ENCODE measurements at places on chromosomes 4 and X. TPM values are rescaled to one million over a fixed set of nuclear protein-coding genes. Genes with fewer than 3 reads are reported as not detected.
A peak's percentile ranks its signal among the peaks of the same experiment; 100 is the strongest.

Gene PCDH10
- 0.51 TPM for total RNA-seq

Gene CFAP47
- total RNA-seq, result not detected

Gene CCKAR
- 0.61 TPM for total RNA-seq

Gene KLHL15
- 27.2 TPM for total RNA-seq

Gene ELMOD2
- total RNA-seq, result 26.9 TPM

Gene IL2
- not detected for total RNA-seq

- H3K4me1 ChIP-seq, result no peaks in the 10 kb centered on the region
- peak within 1 kb of the TSS; percentile 67 for H3K4me3 ChIP-seq
- H3K36me3 ChIP-seq, result no peaks in the 10 kb centered on the region
- no peaks in the 10 kb centered on the region for H3K27me3 ChIP-seq
- peak; percentile 84 for DNase-seq
These were observed at the start of gene LDOC1 for GRCh38 chrX:141176586-141177451. LDOC1 (minus strand) TSS chrX:141177129; CDS start chrX:141177021, 108 bp downstream.

DNA sequence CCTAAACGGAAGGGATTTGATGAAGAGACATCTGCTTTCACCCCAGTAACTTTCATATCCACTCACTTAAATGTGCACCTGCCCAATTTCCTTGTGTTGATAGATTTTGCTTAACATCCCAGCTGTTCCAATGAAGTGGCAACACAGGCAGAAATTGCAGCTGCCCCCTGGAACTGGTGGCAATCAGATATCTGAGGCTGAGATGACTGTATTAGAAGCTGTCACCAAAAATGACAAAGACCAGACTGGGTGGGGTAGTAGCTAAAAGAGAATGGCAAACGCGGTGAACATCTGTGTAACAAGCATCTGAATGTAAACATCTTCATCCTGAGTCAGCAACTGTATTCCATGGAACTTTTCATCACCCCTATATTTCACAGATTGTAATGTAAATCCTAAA lies 17.1 kb downstream of the GABRA2 start:
- H3K27ac ChIP-seq, result no peak overlapping the region
- H3K36me3 ChIP-seq, result no peaks in the 10 kb centered on the region
- no peak overlapping the region for H3K4me3 ChIP-seq
- DNase-seq, result no peak

DNA sequence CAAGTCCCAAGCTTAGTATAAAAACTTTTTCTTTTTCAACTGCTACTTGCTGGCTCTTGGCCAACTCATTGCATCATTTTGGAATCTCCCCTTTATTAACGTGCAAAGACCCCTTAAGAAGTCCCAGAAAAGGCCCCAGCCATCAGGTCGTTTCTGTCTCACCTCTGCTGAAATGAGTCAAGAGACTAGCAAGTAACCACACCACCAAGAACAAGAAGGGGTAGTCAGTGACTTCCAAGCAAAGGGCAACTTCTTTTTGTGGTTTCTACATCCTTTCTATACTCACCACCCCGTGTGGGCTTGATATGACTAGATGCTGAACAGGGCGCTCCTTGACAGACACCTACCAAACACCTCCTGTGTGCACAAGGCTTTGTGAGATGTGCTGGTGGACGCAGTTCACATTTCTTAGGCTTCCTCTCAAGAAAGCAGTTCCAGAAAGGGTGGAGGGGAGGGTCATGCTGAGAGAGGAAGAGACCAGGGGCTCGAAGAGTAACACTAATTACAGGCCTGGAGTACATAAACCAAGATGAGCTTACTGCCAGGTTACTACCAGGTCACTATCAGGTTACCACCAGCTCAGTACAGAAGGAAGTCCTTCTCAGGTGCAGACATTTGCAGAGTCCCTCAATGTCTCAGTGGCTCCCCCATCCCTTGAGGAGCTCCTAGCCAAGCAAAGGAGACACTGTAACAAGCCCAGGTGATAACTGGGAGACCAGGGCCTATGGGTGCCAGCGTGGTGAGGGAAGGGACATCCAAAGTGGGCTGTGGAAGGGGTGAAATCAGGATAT lies 19.3 kb downstream of the JAKMIP1 start:
- peaks cover 4% of the 10 kb centered on the region for H3K4me1 ChIP-seq
- no peaks in the 10 kb centered on the region for H3K36me3 ChIP-seq
- H3K27me3 ChIP-seq, result no peaks in the 10 kb centered on the region
- no peak for DNase-seq
- H3K4me3 ChIP-seq, result no peak overlapping the region

GRCh38 chrX:105972690-105973386 lies 65.7 kb downstream of the SERPINA7 start:
- H3K36me3 ChIP-seq, result no peaks in the 10 kb centered on the region
- H3K4me1 ChIP-seq, result no peaks in the 10 kb centered on the region

- H3K27me3 ChIP-seq, result no peaks in the 10 kb centered on the region
- peaks cover 30% of the 10 kb centered on the region for H3K4me1 ChIP-seq
- peak; percentile 33 for DNase-seq
These were observed 163.4 kb downstream of the BANK1 start for GRCh38 chr4:101953949-101954348.

DNA sequence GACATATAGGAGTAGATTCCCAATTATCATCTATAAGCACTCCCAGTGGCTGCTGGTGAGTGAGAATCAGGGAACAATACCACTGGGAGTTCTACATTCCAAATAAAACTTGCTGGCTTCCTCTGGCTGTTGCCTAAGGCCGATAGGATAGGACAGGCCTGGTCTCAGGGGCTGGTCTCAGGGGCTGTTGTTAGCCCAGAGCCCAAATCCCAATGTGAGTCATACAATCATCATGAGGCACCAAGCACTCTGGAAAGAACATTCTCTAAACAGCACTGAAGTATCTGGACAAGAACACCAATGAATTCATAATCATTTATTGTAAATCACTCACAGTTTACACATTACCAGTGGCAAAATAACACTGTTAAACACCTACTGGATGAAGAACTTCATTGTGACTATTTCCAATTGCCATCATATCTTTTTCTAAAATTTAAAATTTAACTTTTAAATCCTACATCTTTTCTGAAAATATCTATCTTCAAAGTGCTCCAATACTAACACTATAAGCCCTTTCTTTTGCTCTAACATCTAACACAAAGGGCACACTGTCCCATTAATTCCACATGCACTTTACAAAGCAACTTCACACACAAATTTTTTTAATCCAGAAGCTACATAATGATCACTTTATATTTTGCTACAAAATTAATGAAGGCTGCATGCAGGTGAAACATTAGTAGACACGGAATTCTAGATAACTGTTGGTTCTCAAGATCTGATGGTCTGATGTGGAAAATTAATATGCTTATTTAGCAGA lies 67.6 kb upstream of the TMEM150C start:
- no peak overlapping the region for H3K4me3 ChIP-seq
- no peaks in the 10 kb centered on the region for H3K36me3 ChIP-seq
- no peak for DNase-seq
- no peak overlapping the region for H3K27ac ChIP-seq

GRCh38 chr4:105541420-105541819 lies 11.0 kb upstream of the ARHGEF38 start:
- H3K36me3 ChIP-seq, result no peaks in the 10 kb centered on the region
- no peak overlapping the region for H3K27ac ChIP-seq
- no peaks in the 10 kb centered on the region for H3K4me1 ChIP-seq
- H3K4me3 ChIP-seq, result no peak overlapping the region
- no peaks in the 10 kb centered on the region for H3K27me3 ChIP-seq

DNA sequence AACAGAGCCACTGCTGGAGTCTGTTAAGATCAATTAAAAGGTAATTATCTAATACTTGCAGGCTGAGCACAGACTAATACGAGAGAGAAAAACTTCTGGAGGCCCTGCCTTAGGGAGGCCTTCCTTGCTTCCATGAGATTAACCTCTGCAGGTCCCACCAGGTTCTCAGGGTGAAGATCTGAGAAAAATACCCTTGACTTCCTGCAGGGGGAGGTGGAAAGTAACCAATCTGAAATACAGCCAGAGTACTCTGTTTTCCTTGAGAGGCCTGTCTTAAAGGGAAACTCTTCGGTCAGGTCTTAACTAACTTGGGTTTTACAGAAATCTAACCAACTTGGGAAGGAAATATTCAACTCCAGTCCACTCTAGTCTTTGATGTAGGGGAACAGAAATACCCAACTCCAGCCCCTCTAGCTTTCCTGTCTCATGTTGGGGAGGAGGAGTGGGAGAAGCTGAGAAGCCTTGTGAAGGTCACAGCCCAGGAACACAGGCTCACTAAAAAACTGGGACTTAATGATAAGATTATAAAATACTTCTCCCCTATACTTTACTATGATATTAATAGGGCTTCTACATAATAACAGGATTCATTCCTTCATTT lies 77.1 kb downstream of the TBCK start:
- H3K27me3 ChIP-seq, result no peaks in the 10 kb centered on the region
- H3K36me3 ChIP-seq, result peaks cover 9% of the 10 kb centered on the region
- H3K4me1 ChIP-seq, result no peaks in the 10 kb centered on the region
- DNase-seq, result peak; percentile 12
- no peak overlapping the region for H3K4me3 ChIP-seq
- H3K27ac ChIP-seq, result no peak overlapping the region

- DNase-seq, result peak; percentile 18
- H3K27ac ChIP-seq, result peak overlapping the region; percentile 93
- no peaks in the 10 kb centered on the region for H3K27me3 ChIP-seq
- no peaks in the 10 kb centered on the region for H3K36me3 ChIP-seq
- H3K4me1 ChIP-seq, result peaks cover 3% of the 10 kb centered on the region
These were observed 700 bp downstream of the VMA21 start for GRCh38 chrX:151397741-151398070.

DNA sequence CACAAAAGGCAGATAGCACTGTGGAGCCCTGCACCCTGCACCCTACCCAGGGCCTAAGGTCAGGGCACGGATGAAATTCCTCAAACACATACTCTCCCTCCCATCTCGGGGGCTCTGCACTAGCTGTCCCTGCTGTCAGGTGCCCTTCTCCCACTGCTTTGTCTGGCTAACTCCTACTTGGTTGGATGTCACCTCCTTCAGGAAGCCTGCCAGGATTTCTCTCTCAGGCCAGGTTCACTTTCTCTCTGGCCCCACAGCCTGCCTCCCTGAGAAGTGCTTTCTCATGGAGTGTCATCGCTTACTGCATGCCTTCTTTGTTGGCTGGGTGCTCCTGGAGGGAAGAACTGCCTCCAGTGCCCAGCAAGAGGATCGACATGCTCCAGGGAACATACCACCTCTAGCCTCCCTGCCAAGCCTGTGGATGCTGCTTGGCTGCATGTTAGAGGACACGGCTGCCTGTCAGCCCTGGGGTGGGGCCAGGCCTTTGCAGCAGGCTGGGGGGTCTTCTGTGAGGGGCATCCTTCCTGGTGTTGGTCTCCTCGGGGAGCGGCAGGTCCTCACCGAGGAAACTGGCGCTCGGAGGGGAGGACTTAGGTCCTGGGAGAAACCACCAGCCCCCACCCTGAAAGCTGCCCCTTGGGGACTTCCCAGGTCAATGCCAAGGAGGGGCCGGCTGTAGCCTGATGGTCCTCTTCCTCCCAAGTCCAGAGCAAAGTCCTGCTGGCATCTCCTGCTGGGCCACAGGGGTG lies 15.0 kb downstream of the ABLIM2 start:
- DNase-seq, result no peak
- peaks cover 4% of the 10 kb centered on the region for H3K4me1 ChIP-seq
- no peak overlapping the region for H3K27ac ChIP-seq

GRCh38 chrX:46961574-46962283 lies 49.5 kb downstream of the JADE3 start:
- H3K27me3 ChIP-seq, result no peaks in the 10 kb centered on the region
- H3K27ac ChIP-seq, result no peak overlapping the region
- no peaks in the 10 kb centered on the region for H3K36me3 ChIP-seq
- H3K4me3 ChIP-seq, result no peak overlapping the region
- no peaks in the 10 kb centered on the region for H3K4me1 ChIP-seq
- DNase-seq, result peak; percentile 10

GRCh38 chr4:155611501-155611900 lies 55.1 kb upstream of the GUCY1A1 start:
- no peak for DNase-seq
- H3K27ac ChIP-seq, result no peak overlapping the region
- H3K27me3 ChIP-seq, result no peaks in the 10 kb centered on the region
- H3K4me3 ChIP-seq, result no peak overlapping the region
